CD4-positive, alpha-beta T cell treated with Interferon gamma for 1 hour (primary cell): ENCODE measurements at places on chromosomes 5 and 9.

- no peak for DNase-seq
Observed at GRCh38 chr9:96294159-96294545, 7.8 kb downstream of the HSD17B3 start.

- DNase-seq = no peak
Observed at GRCh38 chr5:36177154-36177553, 25.2 kb downstream of the SKP2 start.

DNA sequence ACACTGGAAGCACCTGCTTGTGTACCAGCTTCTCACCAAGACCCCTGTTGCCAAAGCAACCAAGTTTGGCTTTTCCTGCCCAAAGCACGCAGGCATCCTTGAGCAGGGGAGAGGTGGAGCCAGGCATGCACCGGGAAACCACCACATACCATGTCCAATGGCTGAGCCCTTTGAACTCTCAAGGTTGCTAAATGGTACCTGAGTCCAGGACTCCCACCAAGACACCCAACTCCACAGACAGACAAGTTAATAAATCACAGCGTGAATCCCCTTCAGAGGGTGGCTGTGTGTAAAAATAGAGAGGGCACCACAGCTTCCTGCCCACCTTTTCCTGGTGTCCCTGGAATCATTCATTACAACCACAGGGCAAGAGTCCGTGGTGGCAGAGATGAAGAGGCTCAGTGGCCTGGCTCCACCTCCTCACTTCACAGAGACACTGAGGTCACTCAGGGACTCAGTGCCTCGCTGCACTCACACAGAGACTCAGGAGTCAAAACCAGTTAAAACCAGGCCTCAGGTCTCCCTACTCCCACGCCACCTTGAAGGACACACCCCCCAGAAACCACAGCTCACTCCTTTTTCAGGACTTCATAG, 143.7 kb downstream of the C5orf15 start:
- no peak for DNase-seq

GRCh38 chr9:86408121-86408520, 53.9 kb upstream of the TUT7 start:
- DNase-seq = no peak
